ENCODE measurements at places on chromosomes 7 and 10.

GRCh38 chr10:75776738-75777504, 345.5 kb downstream of the LRMDA start:
- no peak for DNase-seq

DNA sequence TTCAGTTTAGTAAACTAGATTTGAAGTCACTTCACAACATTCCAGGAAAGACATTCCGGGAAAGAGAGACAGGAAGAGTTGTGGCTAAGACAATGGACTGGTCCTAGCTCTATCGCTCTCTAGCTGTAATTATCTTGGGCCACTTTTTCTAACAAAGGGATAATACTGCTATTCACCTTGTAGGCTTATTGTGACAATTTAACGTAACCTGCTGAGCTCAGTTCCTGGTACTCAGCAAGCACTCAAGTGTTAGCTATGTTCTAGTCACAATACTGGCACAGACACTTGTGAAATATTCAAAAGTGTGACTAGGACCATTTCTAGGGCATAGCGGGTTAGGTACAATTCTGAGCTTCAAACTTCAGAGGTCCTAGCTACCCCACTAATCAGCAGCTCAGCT, 12.0 kb upstream of the NRCAM start:
- DNase-seq: no peak

- no peak for DNase-seq
These were observed 2.1 kb upstream of the TMEM72 start for GRCh38 chr10:44908936-44909630.

- DNase-seq: no peak
These were observed 269.5 kb downstream of the TRIL start for GRCh38 chr7:28688651-28689050.

GRCh38 chr10:49656845-49657493, 22.5 kb upstream of the C10orf53 start:
- DNase-seq: no peak

DNA sequence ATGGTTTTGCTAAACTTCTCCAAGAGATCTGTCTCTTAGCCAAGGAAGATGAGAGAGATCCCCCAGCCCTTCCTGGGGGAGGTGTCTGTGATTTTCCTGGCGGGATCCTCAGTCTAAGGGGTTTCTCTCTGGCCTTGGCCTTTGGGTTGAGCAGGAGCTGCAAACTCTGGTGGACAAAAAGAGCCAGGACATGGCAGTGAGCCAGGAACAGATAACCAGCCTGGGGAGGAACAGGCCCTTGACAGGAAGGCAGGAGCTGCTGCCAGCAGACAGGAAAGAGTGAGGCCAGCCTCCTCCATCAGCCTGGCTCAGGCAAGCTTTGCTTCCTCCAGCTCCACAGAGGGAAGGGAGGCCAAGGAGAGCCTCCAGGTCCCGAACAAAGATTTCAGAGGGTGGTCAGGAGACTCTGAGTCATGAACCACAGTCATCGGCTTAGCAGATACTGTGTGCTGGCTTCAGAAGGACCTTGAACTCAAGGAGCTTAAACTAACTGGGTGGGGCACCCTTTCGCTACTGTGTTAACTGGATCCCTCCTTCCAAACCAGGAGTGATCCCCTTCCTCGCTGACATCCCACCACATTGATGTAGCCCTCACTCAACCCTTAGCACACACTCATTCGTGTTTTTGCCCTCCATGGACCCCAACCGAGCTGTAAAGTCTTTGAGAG, 34.7 kb downstream of the DDIT4 start:
- peak; percentile 94 for DNase-seq

- DNase-seq: no peak
These were observed 48.9 kb downstream of the PUS7 start for GRCh38 chr7:105473163-105473562.

- DNase-seq: no peak
These were observed 197.5 kb upstream of the PRSS58 start for GRCh38 chr7:142455392-142455791.

- no peak for DNase-seq
These were observed 26.5 kb upstream of the ZNF107 start for GRCh38 chr7:64639267-64640001.

DNA sequence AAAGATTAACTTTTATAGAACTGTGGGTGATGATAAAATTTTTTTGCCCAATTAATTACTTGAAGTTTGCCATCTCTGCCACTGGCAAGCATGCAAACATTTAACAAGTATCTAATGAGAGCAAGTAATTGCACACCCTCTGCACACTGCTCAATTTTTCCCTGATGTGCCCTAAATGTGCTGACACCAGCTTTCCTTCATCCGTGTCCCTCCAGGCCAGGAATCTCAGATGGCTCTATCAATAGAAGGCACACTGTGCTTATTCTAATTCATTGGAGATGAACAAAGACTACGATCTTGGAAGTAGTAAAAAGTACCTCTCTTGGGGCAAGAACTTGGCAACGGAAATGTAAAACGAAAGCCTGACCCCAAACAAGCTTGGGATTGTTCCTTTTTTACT, 212.1 kb downstream of the GPR37 start:
- DNase-seq: no peak

DNA sequence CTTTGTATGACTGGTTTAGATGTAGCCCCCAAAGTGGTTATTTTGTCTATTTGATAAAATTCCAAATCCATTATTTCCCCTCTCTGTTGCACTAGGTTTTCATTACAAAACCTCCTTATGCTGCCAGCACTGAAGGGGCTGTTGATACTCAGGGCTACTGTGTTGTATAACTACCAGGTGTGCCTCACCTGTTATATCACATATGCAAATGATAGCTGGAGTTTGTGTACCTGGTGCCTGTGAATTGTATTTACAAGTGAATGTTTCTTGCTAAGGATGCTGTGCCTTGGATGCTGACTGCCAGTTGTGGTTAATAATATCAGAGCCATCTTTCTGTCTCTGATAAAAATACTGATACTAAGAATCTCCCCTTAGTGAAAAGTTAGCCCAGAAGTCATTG, 84.8 kb upstream of the CCDC6 start:
- no peak for DNase-seq

GRCh38 chr10:75357500-75357899, 44.1 kb downstream of the ZNF503 start:
- DNase-seq: no peak

GRCh38 chr7:22088827-22089226, 143.1 kb upstream of the CDCA7L start:
- no peak for DNase-seq

DNA sequence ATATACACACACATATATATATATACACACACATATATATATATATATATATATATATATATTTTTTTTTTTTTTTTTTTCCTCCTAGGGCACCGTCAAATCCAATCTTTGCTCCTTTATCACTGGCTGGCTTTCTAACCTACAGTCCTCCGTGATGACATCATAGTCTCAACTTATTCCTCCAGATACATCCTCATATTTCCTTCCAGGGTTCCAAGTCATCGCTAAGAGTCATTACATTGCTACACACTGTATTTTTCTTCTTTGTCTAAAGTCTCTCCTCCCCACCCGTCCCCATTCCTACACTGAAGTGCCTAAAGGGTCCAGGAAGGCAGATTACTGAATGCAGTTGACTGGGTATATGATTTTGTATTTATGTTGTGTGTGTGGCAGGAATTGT, 1.1 kb upstream of the FAM200A start:
- no peak for DNase-seq

DNA sequence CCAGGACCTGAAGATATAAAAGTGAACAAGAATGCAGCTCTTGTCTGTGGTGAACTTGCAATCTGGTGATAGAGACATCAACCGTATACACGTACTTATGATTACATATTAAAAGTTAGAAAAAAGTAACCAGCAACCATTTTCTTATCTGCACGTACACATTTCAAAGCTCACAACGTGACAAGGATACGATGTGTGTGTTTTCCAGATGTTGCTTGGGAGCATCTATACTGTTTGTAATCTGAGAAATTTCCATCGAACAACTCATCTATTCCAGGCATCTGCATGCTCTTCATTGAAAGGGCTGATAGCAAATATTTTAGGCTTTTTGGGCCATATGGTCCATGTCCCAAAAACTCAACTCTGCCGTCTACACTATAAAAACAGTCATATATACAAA, 23.3 kb downstream of the MALRD1 start:
- no peak for DNase-seq

GRCh38 chr10:5534880-5535856, 10.4 kb downstream of the CALML3 start:
- DNase-seq: peak; percentile 75

- DNase-seq: no peak
These were observed 275.3 kb downstream of the NRG3 start for GRCh38 chr10:82150123-82150900.

DNA sequence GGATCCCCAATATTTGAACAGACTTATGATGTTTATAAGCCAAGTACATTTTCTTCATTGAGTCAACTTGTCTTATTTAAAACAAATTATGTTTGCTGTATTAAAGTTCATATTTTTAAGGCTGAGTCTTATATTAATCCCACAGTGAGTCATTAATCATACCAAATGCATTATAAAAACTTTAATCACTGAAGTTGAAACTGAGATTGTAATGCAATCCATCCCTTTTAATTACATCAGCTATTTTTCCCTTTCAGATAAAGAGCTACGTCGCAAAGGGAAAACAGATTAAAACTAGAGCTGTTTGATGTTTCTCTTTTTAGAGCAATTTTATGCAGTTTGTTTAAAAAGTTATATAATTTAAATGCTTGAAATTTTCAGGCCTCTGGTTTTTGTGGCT, 183.0 kb downstream of the ARID5B start:
- no peak for DNase-seq
